ENCODE measurements at places on chromosomes 16 and 17.
A peak's percentile ranks its signal among the peaks of the same experiment; 100 is the strongest.

- DNase-seq: no peak
Observed at GRCh38 chr17:17305281-17305801, 2.2 kb downstream of the NT5M start.

DNA sequence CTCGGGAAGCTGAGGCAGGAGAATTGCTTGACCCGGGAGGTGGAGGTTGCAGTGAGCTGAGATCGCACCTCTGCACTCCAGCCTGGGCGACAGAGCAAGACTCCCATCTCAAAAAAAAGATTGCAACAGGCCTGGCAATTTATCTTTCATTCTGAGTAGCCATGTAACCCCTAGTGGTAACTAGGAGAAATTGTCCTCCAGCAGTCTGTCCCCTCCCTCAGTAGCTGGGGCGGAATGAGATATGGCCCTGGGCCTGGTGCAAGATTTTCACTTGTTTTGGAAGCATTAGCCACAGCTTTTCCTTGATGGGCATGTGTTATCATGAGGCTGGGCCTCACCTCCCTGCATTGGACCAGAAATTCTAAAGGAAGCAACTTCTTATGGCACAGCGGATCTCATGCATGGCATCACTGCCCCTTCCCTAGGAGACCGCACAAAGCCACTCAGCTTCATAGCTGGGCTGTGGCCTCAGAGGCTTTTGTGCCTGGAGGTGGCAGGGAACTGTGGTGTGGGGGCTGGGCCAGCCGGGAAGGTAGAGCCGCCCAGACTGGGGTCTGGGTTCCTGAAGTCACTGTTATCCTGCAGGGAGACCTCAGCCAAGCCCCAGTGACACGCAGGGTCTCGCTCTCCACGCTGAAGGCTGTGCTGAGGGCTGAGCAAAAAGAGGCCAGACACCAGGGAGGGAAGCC lies 13.4 kb downstream of the NATD1 start:
- DNase-seq: peak; percentile 23

GRCh38 chr16:1379304-1380076 lies 27.8 kb downstream of the GNPTG start:
- DNase-seq: no peak

GRCh38 chr17:80365983-80366382 lies 49.0 kb upstream of the ENDOV start:
- DNase-seq: no peak

DNA sequence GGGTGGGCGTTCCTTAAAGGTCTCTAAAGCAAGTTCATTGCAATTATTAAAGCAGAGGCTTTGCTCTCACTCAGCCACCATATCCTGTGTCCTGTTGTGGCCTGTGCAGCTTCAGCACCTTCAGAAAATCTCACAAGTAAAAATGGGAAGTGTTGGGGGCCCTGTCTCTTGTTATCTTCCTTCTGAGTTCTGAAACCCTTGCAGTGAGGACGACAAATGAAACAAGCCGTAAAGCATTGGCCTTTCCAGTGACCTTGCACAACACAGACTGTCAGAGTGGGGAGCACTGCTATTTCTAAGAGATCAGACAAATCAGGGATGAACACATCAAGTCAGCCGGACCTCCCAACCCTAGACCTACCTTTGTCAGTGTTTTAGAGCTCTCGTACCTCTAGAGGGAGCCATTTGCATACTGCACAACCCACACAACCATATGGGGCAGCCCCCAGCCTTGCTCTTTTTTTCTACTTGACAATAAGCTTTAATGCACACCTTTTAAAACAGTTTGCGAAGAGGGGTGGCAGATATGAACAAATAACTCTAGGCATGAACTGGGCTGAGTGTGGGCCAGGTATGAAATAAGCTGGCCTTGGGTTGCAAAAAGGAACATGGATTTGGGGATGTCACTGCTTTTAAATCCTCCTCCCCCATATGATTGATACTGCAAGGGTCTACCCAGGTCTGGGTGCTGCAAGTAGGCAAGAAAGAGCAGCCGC lies 89.8 kb downstream of the KATNIP start:
- peak; percentile 17 for DNase-seq

GRCh38 chr16:31767267-31767666 lies 106.3 kb upstream of the ZNF267 start:
- DNase-seq: no peak

DNA sequence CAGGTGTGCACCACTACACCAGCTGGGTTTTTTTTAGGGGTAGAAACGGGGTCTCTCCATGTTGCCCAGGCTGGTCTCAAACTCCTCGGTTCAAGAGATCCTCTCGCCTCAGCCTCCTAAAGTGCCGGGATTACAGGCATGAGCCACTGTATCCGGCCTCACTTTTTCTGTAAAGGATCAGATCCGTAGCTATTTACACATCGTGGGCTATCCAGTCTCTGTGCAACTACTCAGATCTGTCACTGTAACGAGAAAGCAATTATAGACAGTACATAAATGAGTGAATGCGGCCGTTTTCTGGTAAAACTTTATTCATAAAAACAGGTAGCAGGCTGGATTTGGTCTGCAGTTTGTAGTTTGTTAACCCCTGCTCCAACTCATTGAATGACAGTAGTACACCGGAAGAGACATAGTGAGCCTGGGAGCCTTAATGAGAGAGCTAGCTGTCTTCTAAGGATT lies 44.5 kb downstream of the VMP1 start:
- DNase-seq: no peak

DNA sequence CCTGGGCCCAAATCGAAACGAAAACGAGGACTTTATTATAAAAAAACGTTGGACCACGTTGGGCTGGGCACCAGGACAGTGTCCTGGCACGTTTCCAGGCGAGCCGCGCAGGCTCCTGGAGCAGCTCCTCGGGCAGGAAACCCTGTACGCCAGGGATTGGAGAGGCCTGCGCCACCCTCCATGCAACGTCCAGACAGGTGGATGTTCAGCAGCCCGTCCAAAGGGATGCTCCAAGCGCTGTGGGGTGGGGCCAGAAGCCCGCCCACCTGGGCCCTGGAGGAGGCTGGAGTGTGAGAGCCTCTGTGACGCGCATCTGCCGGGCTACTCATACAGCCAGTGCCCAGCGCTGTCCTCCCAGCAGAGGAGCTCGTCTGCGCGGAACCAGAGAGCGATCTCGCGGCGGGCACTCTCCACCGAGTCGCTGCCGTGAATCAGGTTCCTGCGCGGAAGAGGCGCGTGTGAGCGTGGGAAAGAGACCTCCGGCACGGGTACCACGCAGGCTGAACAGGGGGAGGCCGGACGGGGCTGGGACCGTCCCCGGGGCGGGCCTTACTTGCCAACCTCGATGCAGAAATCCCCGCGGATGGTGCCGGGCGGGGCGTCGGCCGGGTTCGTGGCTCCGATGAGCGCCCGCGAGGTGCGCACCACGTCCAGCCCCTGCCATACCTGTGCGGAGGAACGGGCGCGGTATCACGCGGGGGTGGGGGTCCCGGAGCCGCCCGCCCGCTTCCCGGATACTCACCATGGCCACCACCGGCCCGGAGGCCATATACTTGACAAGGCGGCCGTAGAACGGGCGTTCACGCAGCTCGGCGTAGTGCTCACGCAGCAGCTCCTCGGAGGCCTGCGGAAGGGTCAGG lies 785 bp downstream of the NME3 start:
- peak; percentile 73 for DNase-seq

DNA sequence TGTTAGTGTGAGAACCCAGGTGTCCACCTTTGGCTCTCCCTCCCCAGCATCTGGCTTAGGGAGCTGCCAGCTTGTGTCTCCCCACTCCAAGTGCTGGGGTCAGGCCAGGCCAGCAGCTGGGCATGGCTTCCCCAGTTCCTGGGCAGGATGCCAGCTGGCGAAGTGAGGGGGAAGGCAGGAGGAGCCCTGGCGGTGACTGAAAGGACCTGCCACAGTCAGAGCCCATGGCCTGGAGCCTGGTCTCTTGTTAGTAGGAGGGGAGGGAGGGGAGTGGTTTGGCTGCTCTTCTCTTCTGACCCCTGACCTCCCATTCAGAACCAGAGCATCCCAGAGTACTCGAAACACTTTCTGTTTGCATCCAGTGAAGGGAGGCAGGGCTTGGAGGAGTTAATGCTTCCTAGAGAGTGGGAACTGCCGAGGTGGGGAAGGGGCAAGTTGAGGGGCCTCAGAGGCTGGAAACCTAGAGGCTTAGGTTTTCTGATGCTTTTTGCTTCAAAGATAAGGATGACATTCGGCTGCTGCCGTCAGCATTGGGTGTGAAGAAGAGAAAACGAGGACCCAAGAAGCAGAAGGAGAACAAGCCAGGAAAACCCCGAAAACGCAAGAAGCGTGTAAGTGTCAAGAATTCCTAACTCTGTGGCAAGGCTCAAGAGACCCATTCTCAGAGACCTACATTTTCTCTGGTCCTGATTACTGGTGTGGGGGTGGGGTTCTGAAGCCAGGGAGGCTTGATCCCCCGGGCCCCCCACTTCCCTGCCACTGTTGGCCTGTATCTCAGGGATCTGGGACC lies 772 bp downstream of the CHD3 start:
- peak; percentile 48 for DNase-seq

GRCh38 chr17:42078396-42079043 lies 19.8 kb downstream of the ZNF385C start:
- DNase-seq: no peak

GRCh38 chr17:72122765-72123529 lies 2.1 kb downstream of the SOX9 start:
- no peak for DNase-seq

GRCh38 chr16:73878611-73879010 lies 418.0 kb upstream of the PSMD7 start:
- DNase-seq: peak; percentile 62

GRCh38 chr16:58299757-58300349 lies 5.0 kb upstream of the PRSS54 start:
- no peak for DNase-seq

GRCh38 chr17:62090021-62090824 lies 25.1 kb upstream of the MED13 start:
- no peak for DNase-seq

DNA sequence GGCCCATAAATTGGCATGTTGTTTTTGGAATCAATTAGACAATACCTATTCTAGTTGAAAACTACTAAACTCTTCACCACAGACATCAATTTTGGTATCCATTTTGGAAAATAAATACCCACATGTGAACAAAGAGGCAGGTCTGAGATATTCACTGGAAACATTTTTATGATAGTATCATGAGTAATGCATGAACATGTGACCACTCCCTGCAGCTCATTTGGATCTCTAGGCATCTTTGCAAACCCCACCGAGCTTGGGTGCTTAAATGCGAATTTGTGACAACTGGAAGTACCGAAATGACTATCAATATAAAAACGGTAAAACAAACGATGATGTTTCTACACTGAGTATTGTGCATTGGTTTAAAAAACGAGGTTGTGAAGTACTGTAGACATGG lies 285.2 kb downstream of the IRF8 start:
- DNase-seq: no peak

DNA sequence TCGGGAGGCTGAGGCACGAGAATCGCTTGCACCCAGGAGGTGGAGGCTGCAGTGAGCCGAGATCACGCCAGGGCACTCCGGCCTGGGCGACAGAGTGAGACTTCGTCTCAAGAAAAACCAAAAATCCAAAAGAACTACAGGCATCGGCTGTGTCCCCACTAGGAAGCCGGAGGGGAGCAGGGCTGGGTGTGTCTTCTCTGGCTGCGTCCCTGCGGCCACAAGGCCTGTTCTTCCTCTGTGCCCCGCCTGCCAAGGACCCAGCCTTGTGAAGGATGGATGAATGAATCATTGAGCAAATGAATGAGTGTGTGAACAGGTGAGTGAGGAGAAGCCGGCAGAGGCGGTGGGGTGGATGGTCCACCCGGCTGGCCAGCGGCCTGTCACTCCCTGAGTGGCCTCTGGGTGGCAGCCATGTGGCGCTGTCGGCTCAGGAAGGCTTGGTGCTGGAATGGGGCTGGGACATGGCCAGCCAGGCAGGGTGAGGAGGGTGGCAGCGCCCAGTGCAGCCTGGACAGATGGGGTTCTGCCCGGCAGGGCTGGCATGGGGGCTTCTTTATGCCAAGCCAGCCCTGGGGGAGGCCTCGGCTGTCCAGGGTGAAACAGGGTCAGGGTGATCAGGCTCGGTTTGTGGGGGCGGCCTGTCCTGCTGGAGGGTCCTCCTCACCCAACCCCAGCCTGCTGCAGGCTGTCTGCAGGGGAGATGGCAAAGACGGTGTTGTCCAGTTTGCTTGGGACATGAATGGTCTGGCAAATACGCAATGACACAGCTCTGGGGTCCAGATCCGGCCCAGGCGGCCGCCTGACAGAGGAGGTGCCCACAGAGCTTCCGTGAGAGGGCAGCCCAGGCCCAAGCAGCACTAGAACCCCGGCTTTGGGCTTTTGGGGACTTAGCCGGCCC lies 21.7 kb downstream of the SLC25A10 start:
- peak; percentile 71 for DNase-seq

GRCh38 chr16:2003827-2004641 lies 5.6 kb downstream of the ZNF598 start:
- DNase-seq: peak; percentile 49

DNA sequence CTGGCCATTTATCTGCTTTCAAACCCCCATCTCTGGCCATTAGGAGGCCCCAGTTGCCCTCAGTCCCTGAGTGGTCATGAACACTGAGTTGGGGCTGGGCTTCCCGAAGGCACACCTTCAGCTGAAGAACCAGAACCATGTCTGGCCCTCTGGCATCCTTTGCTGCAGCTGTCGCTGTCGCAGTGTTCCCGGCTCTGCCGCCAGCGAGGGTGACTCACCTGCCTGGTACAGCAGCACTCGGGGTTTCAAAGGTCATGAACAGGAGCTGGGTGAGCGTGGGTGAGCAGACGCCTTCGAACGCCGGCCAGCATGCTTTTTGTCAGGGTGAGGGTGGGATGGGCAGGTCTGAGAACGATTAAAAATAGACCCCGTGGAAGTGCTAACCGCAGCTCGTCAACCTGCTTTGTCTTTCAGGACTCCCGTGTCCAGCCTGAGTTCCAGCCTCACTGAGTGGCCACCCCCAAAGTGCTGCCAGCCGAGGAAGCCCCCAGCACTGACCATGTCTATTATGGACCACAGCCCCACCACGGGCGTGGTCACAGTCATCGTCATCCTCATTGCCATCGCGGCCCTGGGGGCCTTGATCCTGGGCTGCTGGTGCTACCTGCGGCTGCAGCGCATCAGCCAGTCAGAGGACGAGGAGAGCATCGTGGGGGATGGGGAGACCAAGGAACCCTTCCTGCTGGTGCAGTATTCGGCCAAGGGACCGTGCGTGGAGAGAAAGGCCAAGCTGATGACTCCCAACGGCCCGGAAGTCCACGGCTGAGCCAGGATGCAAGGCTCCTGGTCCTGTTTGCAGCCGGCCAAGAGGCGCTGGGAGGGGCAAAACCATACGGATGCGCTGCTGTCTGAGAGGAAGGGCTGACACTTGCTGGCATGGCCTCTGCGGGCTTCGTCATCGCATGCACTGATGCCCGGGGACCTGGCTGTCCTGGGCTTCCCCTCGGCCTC lies 7.6 kb downstream of the SNN start:
- DNase-seq: peak; percentile 18

Data from kidney glomerular epithelial cell (primary cell).